ENCODE measurements at places on chromosomes 7 and 10. TPM values are rescaled to one million over a fixed set of nuclear protein-coding genes. Genes with fewer than 3 reads are reported as not detected.

GRCh38 chr10:26423722-26424121 lies 14.4 kb upstream of the APBB1IP start:
- no peak for DNase-seq
- H3K4me1 ChIP-seq, result no peaks in the 10 kb centered on the region
- H3K4me3 ChIP-seq, result no peak overlapping the region

DNA sequence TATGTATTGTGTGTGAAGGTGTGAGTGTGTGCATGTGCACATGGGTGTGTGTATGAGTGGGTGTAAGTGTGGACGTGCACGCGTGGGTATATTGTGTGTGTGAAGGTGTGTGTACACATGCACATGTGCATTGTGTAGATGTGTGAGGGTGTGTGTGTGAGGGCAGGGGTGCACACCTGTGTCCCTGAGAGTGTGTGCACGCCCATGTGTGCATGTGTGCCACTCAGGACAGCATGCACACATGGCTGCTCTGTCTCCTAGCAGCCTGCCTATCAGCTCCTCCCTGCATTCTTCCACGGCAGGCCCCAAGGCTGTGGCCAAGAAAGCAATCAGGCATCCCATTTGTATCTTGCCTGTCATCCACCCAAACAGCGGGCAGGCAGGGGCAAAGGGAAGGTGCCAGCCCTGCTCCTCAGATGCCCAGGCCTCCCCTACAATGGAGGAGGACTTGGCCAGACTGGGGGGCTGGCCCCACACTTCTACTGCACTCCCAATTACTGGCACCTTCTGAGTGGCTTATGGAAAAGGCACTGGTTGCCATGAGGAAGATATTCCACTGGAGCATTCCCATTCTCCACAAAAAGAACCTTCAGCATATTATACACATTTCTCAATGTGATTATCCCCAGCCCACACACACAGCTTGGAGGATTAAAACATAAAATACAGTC lies 380.4 kb upstream of the ZMIZ1 start:
- DNase-seq, result no peak
- H3K4me1 ChIP-seq, result peaks cover 2% of the 10 kb centered on the region
- H3K27me3 ChIP-seq, result no peaks in the 10 kb centered on the region
- H3K4me3 ChIP-seq, result no peak overlapping the region
- H3K36me3 ChIP-seq, result no peaks in the 10 kb centered on the region

DNA sequence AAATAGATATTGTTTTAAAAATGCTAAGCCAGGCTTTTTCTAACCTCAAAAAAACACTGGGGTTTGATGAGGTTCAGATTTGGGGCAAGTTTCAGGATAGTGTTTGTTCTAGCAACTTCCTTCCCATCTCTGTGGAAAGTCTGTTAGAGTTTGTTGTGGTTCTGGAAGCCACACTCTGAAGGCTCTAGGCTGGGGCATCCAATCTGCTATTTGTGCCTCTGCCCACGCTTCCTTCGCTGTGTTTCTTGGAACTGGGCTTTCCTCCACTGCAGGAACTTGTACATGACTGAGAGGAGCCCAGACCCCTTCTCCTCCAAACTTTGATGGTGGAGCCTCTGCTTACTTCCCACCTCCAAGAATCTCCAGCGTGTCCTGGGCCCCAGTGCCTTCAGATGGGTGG lies 108.5 kb upstream of the SLC25A13 start:
- H3K27ac ChIP-seq, result no peak overlapping the region
- H3K27me3 ChIP-seq, result no peaks in the 10 kb centered on the region
- H3K4me1 ChIP-seq, result no peaks in the 10 kb centered on the region
- DNase-seq, result no peak

- DNase-seq, result no peak
- H3K4me1 ChIP-seq, result no peaks in the 10 kb centered on the region
- H3K36me3 ChIP-seq, result no peaks in the 10 kb centered on the region
- no peak overlapping the region for H3K4me3 ChIP-seq
- H3K27me3 ChIP-seq, result no peaks in the 10 kb centered on the region
- no peak overlapping the region for H3K27ac ChIP-seq
Observed at GRCh38 chr10:79084972-79085597, 16.3 kb downstream of the ZMIZ1 start.

- no peak for DNase-seq
- H3K27ac ChIP-seq, result no peak within 1 kb of the TSS
- no peaks in the 10 kb centered on the region for H3K4me1 ChIP-seq
Observed at GRCh38 chr10:121988361-121989324, at the start of gene TACC2. Gene TACC2, plus strand, starts transcription at chr10:121989163. Its CDS starts 32,819 bp downstream, at chr10:122021982.

DNA sequence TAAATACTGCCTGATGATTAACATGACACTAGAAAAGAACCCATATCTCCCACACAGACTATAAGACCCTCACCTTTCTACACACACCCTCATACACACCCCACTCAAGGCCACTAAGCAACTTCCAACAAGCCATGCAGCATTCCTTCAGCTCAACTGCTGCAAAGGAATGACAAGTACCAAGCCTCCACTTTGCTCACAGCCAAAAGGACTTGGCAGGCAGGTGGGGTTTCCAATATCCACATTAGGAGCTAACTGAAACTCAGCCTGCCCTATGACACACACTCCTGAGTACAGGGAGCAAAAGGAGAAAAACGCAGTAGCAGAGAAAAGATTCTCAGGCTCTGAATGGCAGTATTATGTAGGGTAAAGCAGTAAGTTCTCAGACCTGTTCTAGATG lies 13.4 kb downstream of the USP54 start:
- no peaks in the 10 kb centered on the region for H3K36me3 ChIP-seq
- H3K27me3 ChIP-seq, result no peaks in the 10 kb centered on the region
- peak overlapping the region; percentile 68 for H3K27ac ChIP-seq
- H3K4me1 ChIP-seq, result peaks cover 2% of the 10 kb centered on the region

- no peak for DNase-seq
- no peaks in the 10 kb centered on the region for H3K36me3 ChIP-seq
- H3K27ac ChIP-seq, result no peak overlapping the region
- no peak overlapping the region for H3K4me3 ChIP-seq
Observed at GRCh38 chr7:110987127-110987693, 103.7 kb upstream of the LRRN3 start.

HOXA7 gene
- total RNA-seq, result 4.7 TPM

GPR85 gene
- total RNA-seq, result 0.32 TPM

BPGM gene
- 15.7 TPM for total RNA-seq

GRK5 gene
- 73.8 TPM for total RNA-seq

All from aorta (tissue), 5 donors.